Caco-2 (cell line): ENCODE measurements at places on chromosomes 5 and 9. TPM values are rescaled to one million over a fixed set of nuclear protein-coding genes. Genes with fewer than 3 reads are reported as not detected.

Gene DRD1
- not detected in 2 replicates for total RNA-seq

GRCh38 chr5:94228791-94229190 lies 389.6 kb downstream of the KIAA0825 start:
- no peak overlapping the region for H3K4me3 ChIP-seq
- peak overlapping the region; percentile 20 for H3K27ac ChIP-seq
- no peaks in the 10 kb centered on the region for H3K27me3 ChIP-seq
- DNase-seq = peak; percentile 63
- no peaks in the 10 kb centered on the region for H3K36me3 ChIP-seq

DNA sequence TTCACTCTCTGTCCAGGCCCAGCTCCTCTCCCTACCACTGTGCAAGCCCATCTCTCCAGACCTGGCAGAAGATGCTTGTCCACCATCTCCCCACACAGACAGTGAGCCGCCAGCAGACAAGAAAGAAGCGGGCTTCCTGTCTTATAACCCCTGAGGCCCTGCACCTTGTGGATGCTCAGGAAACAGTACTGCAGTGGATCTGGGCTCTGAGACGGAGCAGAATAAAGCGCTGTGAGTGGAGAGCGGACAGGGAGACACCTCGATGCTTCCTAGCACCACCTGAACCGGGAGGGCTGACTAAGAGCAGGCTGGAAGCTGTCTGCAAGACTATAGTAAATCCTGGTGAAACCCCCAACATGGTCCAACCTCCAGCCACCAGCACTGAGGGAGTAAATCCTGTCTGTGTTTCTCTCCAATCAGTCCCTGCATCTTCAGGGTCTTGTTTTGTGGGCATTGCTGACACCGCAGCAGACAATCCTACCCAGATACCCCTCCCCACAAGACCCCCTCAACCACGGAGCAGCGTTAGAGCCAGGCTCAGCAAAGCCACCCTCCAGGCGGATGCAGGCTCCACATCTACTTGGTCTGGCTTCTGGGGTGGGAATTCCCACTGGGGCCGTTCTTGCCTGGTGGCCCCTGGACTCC lies 18.7 kb downstream of the ORM2 start:
- H3K4me3 ChIP-seq = no peak overlapping the region
- no peaks in the 10 kb centered on the region for H3K27me3 ChIP-seq
- H3K36me3 ChIP-seq = peaks cover 2% of the 10 kb centered on the region; the same call in 1 of the 2 replicates
- H3K4me1 ChIP-seq = peaks cover 17% of the 10 kb centered on the region

DNA sequence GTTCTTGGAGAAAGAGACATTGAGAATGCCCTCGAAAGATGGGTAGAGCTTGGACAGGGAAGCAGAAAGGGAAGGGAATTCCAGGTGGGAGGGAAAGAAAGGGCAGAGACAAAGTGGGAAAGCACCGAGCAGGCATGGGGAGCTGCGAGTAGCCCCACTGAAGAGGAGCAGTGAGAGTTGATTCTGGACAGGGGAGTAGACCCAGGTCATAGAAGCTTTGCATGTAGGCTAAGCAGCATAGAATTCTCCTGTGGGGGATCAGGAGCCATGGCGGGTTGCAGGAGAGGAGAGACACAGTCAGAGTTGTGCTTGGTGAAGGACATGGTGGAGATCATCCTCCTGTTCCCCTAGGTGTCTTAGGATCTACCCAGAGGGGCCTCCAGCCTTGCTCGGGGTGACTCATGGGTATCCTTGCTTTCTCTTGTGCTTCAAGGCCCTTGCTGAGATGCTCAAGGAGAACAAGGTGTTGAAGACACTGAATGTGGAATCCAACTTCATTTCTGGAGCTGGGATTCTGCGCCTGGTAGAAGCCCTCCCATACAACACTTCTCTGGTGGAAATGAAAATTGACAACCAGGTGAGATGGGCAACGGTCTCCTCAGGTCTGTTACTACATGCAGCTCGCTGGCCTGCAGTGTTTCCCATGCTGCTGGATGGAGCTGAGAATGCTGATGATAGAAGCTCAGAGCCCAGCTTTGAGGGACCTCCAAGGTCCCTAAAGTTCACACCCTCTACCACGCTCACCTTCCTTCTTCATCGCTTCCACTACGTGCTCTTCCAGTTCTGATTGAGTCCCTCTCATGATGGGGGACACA lies 64.5 kb downstream of the TSTD2 start:
- no peak overlapping the region for H3K4me3 ChIP-seq
- no peaks in the 10 kb centered on the region for H3K36me3 ChIP-seq
- DNase-seq = no peak
- H3K27me3 ChIP-seq = no peaks in the 10 kb centered on the region

Gene SH3TC2
- total RNA-seq = 5.3 and 5.8 TPM in 2 replicates
